Stimulated activated CD8-positive, alpha-beta memory T cell treated with anti-CD3 and anti-CD28 coated beads, Interleukin-7, amount 100 ng/mL, for 24 hours (primary cell): ENCODE measurements at places on chromosomes 2 and 18.

DNA sequence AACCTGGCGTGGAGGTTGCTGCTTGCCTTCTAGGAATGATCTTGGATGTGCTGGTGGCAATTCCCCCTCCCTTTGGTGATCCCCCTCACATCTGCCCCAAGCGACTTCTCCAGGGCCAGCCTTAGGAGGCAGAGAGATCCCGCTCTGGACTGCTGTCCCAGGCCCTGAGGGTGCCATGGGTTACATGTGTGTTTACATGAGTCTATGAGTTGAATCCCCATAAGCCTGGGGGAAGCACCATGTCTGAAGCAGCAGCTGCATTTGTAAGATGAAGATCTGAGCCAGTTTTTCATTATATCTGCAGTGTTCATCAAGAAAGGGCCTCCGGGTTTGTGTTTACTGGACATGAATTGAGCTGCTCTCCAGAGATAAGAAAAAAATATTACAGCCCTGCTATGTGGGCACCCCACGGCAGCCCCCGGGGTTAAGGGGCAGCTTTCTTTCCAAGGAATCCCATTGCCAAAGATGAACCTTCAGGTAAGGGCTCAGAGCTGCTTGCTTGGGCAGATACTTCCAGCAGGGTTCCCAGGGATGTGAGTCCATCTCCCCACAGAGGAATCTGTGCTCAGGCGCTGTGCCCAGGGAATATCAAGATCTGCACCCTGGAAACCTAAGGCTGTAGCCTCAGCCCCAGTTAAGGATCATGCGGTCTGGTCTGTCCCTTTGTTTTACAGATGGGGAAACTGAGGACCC, 46.0 kb downstream of the MRPS5 start:
- no peak for DNase-seq

GRCh38 chr2:69183659-69184058, 170.7 kb downstream of the ANTXR1 start:
- DNase-seq: no peak

- DNase-seq: no peak
Observed at GRCh38 chr2:18925296-18925695, 335.9 kb upstream of the NT5C1B start.

GRCh38 chr2:193891023-193891422, 1696.3 kb upstream of the TMEFF2 start:
- DNase-seq: no peak

- DNase-seq: no peak
Observed at GRCh38 chr2:207867905-207868304, 98.2 kb upstream of the FZD5 start.

- no peak for DNase-seq
Observed at GRCh38 chr18:48804856-48805610, 145.7 kb downstream of the SMAD7 start.

- no peak for DNase-seq
Observed at GRCh38 chr18:78074400-78075020, 824.9 kb downstream of the GALR1 start.

DNA sequence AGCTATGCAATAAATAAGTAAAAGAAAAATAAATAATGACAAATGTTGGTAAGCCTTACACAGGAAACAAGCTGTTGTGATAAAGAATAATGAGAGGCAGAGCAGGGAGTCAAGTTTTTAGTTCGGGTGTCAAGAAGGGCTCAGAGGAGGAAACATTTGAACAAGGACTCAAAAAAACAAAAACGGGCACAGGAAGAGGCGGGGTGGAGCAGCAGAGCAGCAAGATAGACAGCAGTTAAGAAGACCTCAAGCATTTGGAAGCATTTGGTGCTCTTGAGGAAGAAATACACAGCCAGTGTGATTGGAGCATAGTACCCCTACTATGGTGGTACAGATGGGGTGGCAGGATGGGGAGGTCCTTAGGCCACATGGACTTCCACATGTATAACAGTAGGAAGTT, 2.8 kb downstream of the TMEM169 start:
- DNase-seq: no peak

DNA sequence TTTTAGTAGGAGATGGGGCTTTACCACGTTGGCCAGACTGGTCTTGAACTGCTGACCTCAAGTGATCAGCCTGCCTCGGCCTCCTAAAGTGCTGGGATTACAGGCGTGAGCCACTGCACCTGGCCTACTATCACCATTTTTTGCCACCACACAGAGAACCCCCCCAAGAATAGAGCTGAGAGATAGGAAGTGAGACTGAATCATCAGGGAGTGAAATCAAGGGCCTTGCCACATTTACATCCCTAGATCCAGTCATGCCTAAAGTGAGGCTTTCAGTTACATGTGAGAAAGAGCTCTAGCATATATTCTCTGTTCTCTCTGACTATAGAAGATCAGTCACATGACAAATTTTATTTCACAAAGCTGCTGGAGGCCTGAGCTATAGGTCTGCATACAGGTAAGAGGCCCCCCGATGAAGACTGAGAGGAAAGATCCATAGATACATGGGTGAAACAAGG, 28.0 kb upstream of the KCMF1 start:
- no peak for DNase-seq

GRCh38 chr2:64763126-64763525, 109.4 kb upstream of the SERTAD2 start:
- DNase-seq: no peak

GRCh38 chr18:79241755-79242154, 154.0 kb upstream of the NFATC1 start:
- DNase-seq: no peak

DNA sequence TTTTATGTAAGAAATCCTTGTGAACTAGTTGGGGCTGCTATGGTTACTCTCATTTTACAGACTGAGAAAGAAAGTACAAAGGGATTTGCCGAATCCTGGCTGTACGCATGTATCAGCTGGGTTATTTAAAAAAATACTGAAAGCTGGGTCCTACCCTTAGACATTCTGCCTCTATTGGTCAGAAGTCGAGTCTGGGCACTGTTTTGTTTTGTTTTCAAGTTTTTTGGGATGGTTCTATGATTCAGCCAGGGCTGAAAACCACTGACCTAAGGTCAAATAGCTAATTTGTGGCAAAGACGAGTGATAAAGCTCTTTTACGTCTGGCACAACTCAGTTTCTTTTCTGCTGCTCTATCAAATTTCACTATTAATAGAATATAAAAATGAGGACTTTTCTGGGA, 5.9 kb upstream of the SLC8A1 start:
- no peak for DNase-seq

- no peak for DNase-seq
Observed at GRCh38 chr2:158845859-158846258, 50.7 kb downstream of the DAPL1 start.

DNA sequence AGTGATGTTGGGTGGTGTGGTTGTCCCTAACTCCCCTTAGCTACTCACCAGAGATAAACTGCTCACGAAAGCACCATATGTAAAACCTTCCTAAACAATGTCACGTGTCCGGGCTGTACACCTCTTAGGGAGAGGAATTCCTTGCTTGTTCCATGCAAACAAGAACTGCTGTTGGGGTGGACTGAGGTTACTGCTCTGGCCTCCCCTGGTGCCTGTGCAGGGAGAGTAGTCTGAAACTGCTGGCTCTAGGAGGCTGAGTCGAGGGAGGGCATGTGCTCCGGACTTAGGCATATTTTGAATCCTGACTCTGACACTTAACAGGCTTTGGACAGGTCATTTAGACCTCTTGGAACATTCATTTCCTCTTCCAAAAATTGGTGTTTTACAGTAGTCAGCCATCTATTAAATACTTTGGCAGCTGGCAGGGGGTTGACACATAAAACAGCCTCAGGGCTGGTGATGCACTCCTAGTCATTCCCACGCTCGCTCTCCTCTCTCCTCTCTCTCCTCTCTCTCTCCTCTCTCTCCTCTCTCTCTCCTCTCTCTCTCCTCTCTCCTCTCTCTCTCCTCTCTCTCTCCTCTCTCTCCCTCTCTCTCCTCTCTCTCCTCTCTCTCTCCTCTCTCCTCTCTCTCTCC, 10.6 kb downstream of the THNSL2 start:
- DNase-seq: no peak

DNA sequence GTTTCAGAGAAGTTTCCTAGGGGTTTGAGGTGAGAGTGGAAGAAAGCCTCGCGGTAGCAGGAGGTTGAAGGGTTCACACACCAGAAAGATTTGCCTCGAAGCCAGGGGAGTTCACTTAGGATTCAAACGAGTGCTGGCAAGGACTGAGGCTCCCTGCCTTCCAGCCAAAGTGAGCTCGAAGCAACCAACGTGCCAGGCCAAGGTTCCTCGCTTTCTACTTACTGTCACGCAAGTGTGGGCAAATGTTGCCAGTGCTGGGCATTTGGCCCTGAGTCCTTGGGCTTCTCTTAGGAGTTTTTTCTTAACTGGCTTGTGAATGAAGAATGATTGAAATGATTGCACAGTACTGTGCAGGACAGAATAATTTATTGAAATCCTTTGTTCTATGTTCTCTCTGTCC, 53.6 kb downstream of the TMEM178A start:
- DNase-seq: no peak

- DNase-seq: no peak
Observed at GRCh38 chr2:204251158-204251997, 293.9 kb upstream of the PARD3B start.

- DNase-seq: no peak
Observed at GRCh38 chr2:176101216-176101830, 1.7 kb downstream of the HOXD12 start.

- DNase-seq: no peak
Observed at GRCh38 chr2:106863387-106863786, 22.6 kb downstream of the ST6GAL2 start.

DNA sequence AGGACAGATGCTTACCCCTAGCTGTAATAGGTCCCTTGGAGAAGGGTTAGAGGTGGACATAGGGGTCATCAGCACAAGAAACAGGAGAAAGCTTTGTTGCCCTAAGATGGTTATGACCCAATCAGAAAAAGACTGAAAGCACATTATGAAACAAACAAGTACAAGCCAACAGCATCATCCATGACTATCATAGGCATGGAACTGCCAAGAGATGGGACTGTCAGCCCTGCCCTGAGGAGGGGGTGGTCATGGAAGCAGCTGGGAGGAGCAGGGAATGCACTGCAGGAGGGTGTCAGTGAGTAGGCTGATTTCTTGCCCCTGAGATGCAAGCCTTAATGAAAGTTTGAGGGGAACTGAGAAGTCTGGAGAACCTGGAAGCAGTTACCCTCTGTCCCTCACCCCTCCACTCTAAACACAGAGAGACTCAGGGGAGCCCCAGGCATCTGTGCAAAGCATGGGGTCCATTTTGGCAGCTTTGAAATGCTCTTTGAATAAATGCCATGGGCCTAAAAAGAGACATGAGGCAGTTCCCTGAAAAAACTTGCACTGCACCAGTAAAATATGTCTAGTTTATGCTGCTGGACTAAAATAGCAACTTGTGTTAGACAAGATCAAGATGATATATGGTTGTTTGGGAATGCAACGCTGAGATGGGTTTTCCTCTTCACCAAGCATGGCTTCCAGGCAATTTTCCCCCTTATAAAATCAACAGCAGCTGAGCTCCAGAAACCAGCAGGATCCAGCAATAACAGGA, 122.7 kb upstream of the ZFP36L2 start:
- DNase-seq: no peak

DNA sequence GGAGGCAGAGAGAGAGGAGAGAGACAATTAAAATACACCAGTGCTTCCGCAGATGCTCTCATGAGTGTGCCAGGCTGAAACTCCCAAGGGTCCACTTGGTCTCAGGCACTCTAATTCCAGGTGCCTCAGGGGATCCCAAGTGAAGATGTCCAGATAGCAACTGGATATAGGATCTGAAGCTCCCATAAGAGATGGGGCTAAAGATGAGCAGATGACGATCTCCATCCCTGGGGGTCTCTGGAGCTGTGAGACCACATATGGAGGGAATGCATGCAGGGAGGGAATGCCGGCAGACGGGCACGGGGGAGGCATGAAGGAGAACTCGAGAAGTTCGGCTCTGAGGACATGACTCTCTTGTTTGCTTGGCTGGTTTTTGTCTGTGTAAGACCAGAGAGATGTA, 223.7 kb upstream of the RAB6C start:
- DNase-seq: no peak

GRCh38 chr2:128315829-128316776, 2.6 kb downstream of the HS6ST1 start:
- DNase-seq: no peak

DNA sequence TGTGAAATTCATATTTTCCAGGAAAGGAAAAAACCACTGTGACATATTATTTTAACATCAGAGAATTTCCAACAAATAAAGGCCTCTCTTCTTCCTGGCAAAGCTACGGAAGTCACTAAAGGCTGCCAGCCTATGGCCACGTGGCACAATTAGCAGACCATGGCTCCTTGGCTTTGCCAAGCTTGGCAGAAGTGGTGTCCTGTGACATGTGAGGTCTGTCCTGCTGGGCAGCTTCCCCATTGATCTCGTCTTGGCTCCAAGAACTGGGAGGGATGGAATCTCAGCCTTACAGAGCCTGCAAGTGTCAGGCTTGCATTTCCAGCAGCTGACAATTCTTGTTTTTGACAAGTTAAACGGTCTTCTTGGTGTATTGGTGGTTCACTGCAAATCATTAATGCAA, 226.9 kb upstream of the THSD7B start:
- no peak for DNase-seq

DNA sequence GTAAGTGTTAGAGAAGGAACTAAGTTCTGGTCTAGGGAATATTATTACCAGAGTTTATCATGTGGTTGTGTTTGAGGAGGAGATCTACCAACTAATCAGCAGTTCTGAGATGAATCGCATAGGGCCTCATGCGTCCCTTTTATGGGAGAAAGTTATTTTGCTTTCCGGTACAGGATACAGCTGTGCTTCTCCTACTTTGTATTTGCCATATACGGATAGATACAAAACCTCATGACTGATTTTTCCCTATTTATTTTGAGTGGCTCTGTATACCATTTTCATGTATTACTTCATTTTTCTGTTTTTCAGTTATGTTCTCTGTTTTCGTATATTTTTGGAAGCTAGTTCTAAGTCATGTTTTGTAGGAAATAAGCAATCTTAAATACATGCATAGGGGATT, 66.8 kb downstream of the ACSL3 start:
- DNase-seq: no peak

DNA sequence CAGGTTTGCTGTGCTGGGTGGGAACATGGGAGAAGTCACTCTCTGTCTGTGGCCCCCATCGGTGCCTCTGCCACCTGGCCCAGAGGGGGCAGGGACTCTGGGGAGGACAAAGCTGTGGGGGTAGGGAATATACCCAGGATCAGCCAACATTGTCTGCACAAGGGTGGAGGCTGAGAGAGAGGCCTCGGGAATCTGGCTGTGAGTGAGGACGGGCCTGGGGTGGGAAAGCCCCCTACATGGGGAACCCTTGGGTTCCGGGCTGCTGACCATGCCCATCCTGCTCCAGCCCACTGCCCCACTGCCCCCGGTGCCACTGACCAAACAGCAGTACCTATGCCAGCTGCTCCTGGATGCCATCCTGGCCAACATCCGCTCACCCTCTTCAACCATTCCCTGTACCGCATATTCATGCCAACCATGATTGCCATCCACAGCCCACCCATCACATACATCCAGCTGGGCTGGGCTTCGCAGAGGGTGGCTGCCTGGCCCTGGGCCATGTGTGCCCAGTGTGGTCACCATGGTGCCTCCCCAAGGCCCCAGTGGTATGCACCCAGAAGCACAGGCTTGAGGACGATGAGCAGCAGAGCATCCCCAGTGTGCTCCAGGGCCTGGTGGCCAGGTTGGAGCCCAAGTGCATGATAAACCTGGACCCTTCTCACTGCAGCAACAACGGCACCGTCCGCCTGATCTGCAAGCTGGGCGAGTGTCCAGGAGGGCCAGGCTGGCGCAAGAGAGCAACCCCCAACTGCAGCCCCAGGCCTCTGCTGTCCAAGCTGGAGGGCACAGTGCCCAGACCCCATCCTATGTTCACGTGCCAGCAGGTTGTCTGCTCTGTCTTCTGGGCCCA, 6.9 kb upstream of the POTEF start:
- no peak for DNase-seq
